ENCODE measurements at places on chromosomes 13 and 19.

- DNase-seq = no peak
These were observed 46.3 kb upstream of the ZNF730 start for GRCh38 chr19:23070353-23071146.

DNA sequence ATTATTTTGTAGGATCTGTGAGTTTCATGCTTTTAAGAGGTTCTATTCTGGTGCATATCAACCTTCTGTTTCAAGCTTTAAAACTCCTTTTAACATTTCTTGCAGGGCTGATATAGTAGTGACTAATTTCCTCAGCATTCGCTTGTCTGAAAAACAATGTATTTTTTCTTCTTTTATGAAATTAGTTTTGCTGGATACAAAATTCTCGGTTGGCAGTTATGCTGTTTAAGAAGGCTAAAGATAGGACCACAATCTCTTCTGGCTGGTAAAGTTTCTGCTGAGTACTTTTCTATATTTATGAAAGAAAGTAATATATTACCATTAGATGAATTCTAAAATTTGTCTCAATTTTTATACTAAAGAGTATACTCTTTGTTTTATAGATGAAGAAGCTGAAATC lies 487.8 kb upstream of the SPRY2 start:
- no peak for DNase-seq

DNA sequence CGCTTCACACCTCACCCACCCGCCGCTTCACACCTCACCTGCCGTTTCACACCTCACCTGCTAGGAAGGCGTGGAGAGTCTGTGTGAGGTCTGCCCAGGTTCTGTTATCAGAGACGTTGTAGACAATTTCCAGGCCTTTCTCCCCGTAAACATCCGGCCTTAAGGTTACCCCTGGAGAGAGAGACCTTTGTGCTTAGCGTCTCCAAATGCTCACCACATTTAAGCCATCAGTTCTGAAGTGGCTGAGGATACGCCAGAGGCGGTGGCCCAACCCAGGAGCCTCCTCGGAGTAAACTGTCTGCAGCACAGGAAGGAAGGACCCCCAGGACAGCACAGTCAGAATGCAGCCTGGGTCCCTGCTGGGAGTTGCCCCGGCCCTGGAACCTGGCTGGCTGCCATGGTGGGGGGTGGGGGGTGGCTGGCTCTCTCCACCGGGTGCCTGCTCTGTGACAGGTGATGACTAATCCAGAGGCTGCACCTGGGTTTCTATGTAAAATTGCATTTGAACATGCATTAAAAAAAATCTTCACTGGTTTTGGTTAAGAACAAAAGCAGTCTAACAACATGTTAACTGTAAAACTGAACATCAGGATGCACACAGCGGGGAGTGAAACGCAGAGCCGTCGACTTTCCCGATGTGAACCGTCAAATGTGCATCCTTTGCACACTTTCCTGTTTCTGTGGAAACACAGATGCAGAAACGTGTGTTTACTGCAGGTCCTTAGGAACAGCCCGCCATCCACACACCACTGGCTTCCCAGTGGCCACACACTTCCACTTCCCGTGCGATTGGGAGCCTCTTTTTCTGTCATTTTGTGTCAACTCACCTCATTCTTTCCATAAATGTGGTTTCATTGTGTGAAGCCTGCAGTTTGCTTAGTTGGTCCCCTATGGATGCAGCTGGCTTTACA lies 4.5 kb downstream of the ATP4B start:
- DNase-seq = peak; percentile 15

- peak; percentile 56 for DNase-seq
These were observed 13.7 kb upstream of the SLC35E1 start for GRCh38 chr19:16585808-16586476.

DNA sequence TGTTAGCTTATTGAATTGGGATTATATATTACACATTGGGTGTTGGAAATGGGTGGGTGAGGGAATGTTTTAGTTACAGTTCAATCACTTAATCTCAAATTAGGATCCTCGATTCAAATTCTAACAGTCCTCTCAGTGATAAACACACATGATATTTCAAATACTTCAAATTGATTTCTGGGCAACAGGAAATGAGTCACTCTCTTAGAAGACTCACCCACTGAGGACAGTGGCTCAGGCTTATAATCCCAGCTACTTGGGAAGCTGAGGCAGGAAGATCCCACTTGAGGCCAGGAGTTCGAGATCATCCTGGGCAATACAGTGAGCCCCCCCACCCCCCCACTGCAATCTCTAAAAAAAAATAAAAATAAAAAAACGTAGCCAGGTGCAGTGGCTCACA lies 435.3 kb downstream of the KLF12 start:
- no peak for DNase-seq

GRCh38 chr19:35138305-35138892 lies at the start of gene FXYD1:
Gene FXYD1, plus strand, starts transcription at chr19:35138824. Its CDS starts 1,256 bp downstream, at chr19:35140080.
- no peak for DNase-seq

DNA sequence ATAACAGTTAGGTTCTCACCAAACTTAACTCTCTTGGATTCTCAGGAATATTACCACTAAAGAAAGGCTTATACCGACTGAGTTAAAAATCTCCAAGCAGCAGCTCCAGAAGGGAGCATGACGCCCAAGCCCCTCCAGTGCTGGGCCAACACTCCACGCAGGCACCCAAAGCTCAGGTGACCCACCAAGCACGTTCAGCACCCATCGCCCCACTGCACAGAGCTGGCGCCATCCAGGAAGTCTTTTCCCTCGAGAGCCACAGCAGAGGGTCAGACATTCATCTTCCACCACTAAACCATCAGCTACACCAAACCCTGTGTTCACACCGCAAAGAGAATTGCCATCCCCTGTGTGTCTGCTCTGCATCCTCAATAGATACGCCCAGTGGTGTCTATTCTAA lies 65.7 kb downstream of the SOX1 start:
- DNase-seq = no peak

- no peak for DNase-seq
These were observed 230.8 kb downstream of the TSHZ3 start for GRCh38 chr19:31118287-31118955.

GRCh38 chr13:111325941-111326620 lies 5.6 kb downstream of the TEX29 start:
- no peak for DNase-seq

- DNase-seq = no peak
These were observed 16.7 kb downstream of the MYCBP2 start for GRCh38 chr13:77310161-77310560.

DNA sequence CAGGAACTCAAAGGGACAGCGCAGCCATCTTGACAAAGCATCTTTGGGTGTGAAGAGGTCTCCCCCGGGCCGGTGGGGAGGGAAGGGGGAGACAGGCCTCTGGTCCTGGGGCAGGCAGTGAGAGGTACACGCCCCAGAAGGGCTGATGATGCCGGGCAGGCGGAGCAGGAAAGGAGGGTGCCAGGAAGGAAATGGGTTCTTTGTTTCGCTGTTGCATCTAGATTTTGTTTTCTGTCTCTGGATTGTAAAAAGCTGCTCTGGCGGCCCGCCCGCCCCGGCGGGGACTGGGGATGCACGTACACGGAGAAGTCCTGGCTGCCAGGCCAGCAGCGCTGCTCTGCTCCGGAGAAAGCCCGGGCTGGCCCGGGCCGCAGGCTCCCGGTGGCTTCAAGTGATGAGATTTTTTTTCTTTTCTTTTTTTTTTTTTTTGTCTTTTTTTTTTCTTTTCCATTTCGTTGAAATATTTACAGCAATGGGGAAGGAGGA lies 13.2 kb upstream of the ASF1B start:
- DNase-seq = peak; percentile 74

- DNase-seq = peak; percentile 8
These were observed 2.1 kb upstream of the PCDH8 start for GRCh38 chr13:52850396-52851136.

GRCh38 chr13:84686458-84686857 lies 804.2 kb upstream of the SLITRK1 start:
- DNase-seq = no peak

- peak; percentile 87 for DNase-seq
These were observed 9.6 kb downstream of the GIPR start for GRCh38 chr19:45677351-45678230.

- DNase-seq = peak; percentile 48
These were observed 31.7 kb downstream of the IER2 start for GRCh38 chr19:13181747-13182388.

GRCh38 chr13:103371271-103371670 lies 305.1 kb upstream of the SLC10A2 start:
- no peak for DNase-seq

GRCh38 chr13:51241720-51242119 lies 19.5 kb downstream of the FAM124A start:
- no peak for DNase-seq

GRCh38 chr19:2976609-2977000 lies 759 bp upstream of the TLE6 start:
- DNase-seq = no peak

- DNase-seq = no peak
These were observed 1346.0 kb upstream of the SPRY2 start for GRCh38 chr13:81686877-81687276.

- DNase-seq = no peak
These were observed 1597.7 kb upstream of the PRR20A start for GRCh38 chr13:55543053-55543452.

All from CD4-positive, alpha-beta T cell treated with Interleukin-10 for 1 hour (primary cell).